ENCODE measurements at places on chromosomes 12 and 14.

DNA sequence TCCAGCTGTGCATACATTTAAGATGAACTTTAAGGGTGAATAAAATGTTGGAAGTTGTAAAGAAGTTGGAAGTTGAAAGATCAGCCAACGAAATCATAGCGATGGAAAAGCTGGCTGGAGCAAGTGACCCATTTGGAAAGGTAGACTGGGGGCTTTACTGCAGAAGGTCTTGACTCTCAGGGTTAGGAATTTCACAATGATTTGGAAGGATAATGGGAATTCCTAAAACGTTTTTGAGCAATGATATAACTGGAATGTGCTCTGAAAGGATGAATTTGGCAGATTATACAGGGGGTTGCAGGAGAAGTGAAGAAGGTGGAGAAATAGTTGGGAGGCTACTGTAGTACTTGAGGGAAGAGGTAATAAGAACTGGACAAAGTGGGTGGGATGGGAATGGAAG is 27.4 kb downstream of the EMP1 start:
- no peak for DNase-seq

DNA sequence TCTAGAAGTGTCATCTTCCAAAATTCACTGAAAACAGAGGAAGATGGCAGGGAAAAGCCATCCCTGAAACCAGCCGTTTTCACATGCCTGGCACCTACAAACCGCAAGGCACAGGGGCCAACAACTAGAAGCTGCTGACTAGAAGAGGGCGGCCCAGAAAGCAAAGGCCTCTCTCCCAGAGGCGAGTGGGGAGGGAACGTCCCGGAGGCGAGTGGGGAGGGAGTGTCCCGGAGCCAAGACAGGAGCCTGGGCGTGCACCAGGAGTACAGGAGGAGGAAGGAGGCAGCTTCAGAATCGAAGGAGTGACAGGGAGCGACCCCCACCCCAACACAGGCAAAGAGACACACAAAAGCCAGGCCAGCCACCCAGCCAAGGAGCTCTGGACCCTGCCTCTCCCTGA is 21.0 kb downstream of the ANKLE2 start:
- no peak for DNase-seq

DNA sequence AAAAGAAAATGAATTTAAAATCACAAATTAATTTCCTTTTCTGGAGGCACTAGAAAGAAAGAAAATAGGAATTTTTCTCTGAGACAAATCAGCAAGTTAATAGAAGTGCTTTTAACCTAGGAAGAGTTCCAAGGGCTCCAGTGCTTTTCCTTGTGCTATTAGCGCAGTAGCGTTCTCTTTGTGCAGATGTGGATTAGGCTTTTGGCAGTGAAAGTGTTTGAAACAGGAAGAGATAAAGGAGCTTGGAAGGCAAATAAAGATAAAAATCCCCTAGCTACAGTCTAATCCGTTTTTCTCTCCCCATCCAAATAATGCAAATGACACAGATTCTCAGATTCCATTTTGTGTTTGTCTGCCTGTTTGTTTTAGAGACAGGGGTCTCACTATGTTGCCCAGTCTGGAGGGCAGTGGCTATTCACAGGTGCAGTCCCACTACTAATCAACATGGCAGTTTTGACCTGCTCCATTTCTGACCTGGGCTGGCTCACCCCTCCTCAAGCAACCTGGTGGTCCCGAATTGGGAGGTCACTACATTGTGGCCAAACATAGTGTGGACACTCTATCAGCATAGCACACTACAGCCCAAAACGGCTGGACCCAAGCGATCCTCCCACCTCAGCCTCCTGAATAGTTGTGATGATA is 166.1 kb downstream of the PAWR start:
- no peak for DNase-seq

GRCh38 chr14:22388669-22389595 is 200.1 kb downstream of the DAD1 start:
- DNase-seq, result no peak

DNA sequence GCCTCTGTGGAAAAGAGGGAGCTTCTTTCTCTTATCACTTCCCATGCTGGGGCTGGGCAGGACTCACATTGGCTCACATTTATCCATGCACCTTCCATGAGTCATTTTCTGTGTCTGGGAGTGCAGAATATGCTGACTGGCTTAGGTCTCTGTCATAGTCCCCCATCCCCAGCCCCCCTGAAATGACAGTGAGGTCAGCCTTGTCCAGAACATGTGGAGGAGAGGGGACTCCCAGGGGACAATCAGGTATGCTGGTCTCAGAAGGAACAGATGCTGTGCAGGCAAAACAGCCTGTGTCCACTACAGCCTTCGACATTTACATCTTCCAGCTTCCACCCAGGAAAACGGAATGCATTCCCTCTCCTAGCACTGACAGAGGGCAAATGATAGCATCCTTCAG is 35.0 kb downstream of the ADGRD1 start:
- no peak for DNase-seq

DNA sequence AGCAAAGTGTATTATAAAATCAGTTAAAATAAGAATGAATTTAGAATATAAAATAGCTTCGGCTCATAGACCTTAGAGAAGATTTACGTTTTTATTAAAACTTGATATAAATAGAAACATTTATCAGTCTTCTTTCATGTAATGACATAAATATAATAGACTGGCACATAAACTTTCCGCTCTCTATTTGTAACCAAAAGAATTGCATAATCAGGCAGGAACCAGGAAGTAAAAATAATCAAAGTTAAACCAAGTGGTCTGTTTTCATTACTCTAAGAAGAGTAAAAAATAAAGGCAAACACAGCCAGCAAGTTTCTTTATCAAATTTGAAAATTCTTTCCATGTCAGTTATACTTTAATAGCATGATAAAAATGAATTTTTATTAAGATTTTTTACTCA is 46.3 kb upstream of the ATP2A2 start:
- no peak for DNase-seq

- DNase-seq, result no peak
These were observed 9.1 kb upstream of the BDKRB2 start for GRCh38 chr14:96195441-96196081.

GRCh38 chr14:24411443-24412389 is 12.9 kb downstream of the NYNRIN start:
- no peak for DNase-seq

- DNase-seq, result no peak
These were observed 9.3 kb downstream of the TESPA1 start for GRCh38 chr12:54975272-54975671.

DNA sequence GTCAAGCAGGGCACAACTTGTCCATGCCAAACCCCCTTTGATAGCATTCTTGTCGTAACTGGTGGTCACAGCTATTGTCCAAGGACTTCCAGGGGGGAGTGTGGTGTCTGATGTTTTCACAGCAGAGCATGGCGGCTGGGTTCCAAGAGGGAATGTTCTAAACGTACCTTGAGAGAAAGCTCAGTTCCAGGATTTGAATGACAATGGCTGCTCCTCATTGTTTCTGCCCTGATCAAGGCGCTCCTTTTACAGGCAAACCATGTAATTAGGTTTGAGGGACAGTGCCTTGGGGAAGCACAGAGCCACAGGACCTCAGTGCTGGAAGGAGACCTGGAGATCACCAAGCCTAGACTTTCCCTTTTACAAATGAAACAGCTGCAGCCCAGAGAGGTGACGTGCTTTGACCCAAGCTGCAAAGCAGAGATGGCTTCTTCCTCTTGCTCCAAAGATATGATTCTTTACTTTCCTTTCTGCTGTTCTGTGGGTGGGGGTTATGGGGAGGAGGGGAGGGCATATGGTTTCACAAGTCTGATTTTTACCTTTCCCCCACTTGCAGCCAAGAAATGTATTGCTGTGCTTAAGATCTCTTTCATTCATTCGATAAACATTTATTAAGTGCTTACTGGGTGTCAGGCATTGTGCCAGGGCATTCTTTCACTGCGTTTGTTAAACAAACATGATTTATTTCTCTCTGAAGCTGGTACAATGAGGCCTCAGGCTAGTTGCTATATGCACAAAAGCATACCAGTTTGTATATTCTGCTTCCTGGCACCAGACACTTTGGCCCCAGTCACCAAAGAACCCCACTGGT is 172.8 kb downstream of the KTN1 start:
- peak; percentile 50 for DNase-seq

DNA sequence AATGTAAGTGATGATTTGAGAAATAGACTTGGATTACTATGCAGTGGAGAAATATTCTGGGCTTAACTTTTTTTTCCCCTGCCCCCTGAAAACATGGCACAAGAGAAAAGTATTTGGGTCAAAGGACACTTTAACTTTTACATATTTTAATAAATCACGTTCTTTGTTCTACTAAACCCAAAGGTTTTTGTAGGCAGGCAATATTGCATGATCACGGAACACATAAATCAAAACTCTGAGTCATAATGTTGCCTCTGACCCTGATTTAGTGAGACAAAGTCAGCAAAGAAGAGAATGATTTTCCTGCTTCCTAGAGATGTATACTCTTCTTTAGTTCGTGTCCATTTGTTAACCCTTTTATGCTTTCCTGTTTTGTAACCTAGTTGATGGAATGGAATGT is 38.0 kb downstream of the ABCD2 start:
- DNase-seq, result no peak

DNA sequence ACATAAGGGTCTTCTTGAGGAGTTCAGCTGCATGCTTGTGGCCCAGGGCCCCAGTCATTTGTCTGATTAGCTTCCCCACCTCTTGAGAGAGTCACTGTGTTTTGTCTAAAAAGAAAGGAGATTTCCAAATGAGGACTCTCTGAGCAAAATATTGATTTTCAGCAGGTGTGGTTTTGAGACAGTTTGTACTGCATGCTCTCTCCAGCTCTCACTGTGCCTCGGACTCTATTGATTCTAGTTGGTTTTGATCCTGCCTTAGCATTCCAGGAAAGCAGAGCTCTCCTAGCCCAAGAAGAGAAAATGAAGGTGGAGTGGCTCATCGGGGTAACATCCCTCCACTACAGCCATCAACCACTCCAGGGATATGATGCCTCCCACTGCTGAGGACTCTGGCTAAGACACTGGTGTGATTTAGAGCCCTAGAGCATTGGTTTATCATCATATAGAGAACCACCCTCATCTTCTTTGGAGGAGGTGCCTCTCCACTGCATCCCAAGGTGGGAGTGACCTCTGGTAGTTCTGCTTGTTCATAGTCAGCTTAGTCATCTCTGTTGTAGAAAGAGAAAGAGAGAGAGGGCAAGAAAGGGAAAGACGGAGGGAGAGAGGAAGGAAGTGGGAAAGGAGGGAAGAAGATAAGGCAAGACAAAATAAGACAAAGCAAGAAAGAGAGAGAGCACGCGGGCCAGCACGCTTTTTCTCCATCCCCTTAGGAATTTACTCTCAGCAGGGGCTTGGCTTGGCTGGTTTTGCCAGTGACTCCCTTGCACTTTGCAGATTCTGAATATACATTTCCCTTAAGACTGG is 365.6 kb downstream of the DPF3 start:
- DNase-seq, result no peak

DNA sequence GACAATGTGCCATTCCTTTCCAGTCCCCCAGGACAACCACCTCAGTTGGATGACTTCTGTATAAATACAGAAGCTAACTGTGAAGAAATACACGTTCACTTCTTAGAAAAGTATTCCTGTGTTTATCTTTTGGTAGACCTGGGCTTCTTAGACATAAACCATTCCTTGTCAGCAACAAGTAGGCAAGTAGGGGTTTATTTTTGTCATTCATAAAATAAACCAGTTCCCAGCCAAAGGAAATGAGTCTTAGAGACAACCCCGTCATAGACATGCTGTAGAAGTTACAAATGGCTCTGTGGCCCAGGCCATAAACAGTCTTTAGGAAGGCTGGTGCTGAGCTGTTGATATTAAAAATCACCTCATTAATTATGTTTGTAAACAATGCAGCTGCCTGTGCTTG is 243.2 kb downstream of the SPTSSA start:
- DNase-seq, result no peak

GRCh38 chr14:69708586-69709560 is 58.1 kb upstream of the SRSF5 start:
- no peak for DNase-seq

- no peak for DNase-seq
These were observed 74.4 kb downstream of the DAAM1 start for GRCh38 chr14:59262717-59263454.

- peak; percentile 17 for DNase-seq
These were observed 5.0 kb downstream of the CELA1 start for GRCh38 chr12:51341251-51342007.

- DNase-seq, result no peak
These were observed 157.9 kb upstream of the GRIP1 start for GRCh38 chr12:66836623-66837310.

DNA sequence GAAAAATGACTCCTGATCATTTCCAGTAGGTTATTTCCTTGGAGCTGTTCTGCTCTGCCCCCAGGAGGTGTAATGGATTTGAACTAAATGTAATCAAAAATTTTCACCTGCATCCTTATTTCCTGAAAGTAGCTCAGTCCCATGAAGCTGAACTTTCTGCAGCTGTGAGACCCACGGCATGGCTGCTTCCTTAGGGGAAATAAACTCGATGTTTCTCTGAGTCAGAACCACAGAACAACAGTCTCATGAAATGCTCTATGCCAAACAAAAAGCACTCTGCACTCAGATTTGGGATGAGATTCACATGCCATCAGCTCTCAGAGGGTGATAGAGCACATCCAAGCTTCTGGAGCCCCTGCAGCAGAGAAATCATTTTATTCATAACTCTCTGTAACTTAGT is 224.1 kb upstream of the PLEKHG7 start:
- DNase-seq, result no peak

DNA sequence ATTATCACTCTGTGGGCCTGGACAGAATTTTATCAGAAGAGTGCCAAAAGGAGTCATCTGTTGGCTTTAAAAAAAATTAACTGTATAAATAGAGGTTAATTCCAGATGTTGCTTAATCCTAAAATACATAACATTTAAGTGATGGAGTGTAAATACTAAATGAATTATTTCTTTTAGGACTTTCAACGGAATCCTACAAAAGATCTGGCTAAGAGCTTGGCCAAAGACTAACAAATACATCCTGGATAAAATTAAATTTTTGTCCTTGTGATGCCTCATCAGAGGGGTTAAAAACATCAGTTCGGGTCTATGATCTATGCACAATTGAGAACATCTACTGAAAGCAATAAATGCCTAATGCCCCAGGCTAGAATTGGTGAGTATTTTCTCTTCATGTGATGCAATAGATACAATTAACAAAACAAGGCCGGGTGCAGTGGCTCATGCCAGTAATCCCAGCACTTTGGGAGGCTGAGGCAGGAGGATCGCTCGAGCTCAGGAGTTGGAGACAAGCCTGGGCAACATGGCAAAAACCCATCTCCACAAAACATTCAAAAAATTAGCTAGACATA is 49.8 kb upstream of the RAP1B start:
- no peak for DNase-seq

DNA sequence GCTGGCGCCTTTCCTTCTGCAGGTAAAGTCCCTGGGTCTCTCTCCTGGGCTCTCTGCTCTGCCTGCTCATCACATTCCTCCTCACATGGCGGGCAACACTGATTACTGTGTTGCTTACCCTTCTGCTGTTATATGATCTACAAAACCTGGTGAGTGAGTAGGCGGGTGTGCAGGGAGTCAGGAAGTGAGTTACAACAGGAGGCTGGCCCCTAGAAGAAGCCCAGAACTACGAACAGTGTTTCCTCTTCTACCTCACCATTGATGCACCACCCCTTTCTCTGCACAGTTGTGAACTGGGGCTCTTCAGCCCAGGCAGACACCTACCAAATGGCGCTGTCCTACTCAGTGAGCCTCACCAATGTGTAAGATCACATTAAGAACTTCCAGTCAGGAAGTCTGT is 4.9 kb upstream of the KLHL33 start:
- no peak for DNase-seq

All from NCI-H2081 treated with DMSO at 0.1 percent for 48 hours (cell line).